ENCODE measurements at places on chromosomes 7 and 10.
A peak's percentile ranks its signal among the peaks of the same experiment; 100 is the strongest.

- DNase-seq = no peak
Observed at GRCh38 chr7:116574025-116574822, 49.4 kb downstream of the CAV1 start.

- no peak for DNase-seq
Observed at GRCh38 chr7:19715499-19715898, 6.7 kb upstream of the POLR1F start.

DNA sequence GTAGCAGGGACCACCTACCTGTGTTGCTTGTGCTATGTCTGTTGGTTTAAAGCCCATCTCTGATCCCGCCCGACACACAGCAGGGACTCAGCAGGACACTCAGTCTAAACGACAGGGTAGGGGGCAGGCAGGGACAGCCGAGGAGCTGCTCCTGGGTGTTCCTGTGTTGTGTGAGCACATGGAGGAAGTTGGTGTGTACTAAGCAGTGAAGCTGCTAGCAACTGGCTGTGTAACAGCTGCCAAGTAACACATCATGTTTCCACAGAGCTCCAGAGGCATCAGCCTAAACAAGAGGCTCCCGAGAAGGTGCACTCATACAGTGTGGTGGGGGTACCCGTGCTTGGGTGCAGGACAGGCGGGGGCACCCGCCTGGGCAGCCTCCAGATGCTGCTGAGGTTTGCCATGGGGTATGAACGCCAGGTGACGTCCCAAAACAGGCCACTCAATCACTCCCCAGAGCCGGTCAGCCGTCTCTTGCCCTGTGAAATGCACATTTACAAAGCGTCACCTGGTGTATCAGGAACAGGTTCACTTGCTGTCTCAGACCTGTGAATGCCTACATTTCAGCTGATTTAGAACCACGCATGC, 59.6 kb downstream of the PTPRN2 start:
- DNase-seq = no peak

GRCh38 chr7:112293416-112293815, 86.9 kb downstream of the ZNF277 start:
- no peak for DNase-seq

DNA sequence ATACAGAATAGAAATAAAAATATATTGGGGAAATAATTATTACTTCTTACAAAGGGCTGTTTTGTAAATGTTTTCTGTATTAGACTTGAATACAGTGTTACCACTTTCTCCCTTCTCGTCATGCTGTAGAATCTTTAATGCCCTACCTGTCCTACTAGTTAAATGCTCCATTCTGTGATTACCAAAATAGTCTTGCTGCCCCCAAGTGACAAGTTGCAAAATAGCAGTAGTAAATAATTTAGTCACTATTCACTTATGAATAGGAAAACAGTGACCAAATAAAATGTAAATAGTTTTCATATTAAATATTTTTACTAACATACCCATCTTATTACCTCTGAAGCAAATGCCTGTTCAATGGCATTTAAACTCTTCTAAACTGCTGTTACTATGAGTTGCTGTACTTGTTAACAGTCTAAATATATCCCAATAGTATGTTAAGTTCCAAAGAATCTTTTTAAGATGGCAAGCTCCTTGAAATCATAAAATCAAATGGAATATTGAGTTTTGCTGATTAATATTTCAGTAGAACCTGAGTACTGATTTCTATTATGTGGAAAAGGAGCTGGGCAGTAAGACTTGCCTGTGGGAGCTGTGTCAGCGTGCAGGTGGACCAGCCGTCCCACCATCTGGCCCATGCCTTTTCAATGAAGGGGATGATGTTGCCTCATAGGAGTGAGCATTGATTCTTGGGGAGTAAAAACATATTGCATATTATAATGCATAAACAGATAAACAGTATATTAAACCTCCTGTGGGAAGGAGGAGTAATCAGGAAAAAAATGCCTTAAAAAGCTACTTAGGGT, 18.1 kb upstream of the OIT3 start:
- peak; percentile 30 for DNase-seq
